Stimulated activated CD4-positive, alpha-beta T cell treated with anti-CD3 and anti-CD28 coated beads, Interleukin-1b, Interleukin-23, amount 100 ng/mL, for 1 hour (primary cell): ENCODE measurements at places on chromosomes 5 and 9.

DNA sequence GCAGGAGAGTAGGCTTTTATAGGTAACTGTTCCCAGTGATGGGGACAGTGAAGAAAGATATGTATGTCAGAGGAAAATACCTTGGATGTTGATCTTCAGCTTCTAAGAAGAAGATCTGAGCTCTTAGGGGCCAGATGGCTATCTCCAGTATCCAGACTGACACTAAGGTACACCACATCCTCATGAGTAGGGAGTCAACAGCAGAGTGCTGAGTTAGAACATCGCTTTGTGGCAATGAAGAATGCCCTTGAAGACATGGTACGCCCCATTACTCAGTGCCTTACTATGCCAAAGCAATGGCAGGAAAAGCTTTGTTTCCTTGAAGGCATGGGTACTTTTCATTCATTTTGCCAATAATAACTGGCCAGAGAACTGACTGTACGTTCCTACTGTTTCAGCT lies 263.7 kb downstream of the CEMIP2 start:
- no peak for DNase-seq

DNA sequence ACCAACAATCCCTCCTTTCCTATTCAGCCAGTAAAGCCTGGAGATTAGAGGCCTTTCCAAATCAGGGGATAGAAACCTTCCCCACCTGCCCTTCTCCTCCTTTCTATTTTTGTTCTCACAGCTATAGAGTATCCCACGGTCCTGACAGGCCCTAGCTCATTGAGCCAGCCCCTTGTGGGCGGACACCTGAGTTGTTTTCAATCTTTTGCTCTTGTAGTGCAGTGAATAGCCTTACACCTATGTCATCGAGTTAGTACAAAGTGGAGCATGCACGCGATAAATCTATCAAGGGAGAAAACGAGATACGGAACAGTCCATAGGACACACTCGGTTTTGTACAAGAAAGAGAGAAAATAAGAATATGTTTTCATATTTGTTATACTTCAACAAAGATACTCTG lies 77.2 kb downstream of the TSPAN17 start:
- no peak for DNase-seq

- no peak for DNase-seq
Observed at GRCh38 chr9:18274693-18275092, 199.3 kb upstream of the ADAMTSL1 start.

DNA sequence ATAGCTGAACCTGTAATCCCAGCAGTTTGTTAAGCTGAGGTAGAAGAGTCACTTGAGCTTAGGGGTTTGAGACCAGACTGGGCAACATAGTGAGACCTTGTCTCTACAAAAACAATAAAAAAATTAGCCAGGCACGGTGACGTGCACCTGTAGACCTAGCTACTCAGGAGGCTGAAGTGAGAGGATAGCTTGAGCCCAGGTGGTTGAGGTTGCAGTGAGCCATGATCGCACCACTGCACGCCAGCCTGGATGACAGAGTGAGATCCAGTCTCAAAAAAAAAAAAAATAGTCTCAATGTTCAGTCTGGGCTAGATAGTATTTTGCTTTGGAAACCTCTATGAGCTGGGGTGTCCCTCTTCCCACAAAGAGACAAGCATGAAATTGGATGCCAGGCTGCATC lies 51.9 kb upstream of the IQGAP2 start:
- no peak for DNase-seq

GRCh38 chr5:133274597-133274935 lies 222.8 kb downstream of the HSPA4 start:
- DNase-seq: no peak

- DNase-seq: no peak
Observed at GRCh38 chr9:137478962-137479861, 20.1 kb upstream of the NSMF start.

GRCh38 chr5:174532455-174533453 lies 191.6 kb upstream of the MSX2 start:
- DNase-seq: no peak

DNA sequence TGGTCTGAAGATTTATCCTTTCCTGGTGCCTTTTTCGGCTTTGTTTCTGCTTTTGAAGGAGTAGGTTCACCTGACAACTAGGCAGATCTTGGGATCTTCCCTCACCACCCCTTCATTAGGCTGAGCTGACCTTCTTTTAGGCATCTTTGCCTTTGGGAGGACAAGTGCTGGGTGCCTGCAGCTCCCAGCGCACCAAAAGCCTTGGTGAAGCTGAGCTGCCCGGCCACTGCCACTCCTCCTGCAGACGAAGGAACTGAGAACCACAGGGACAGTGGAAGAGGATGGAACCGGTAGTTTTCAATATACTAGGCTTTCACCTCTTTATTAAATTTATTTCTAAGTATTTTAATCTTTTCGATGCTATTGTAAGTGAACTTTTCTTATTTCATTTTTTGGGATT lies 16.8 kb upstream of the MARCOL start:
- no peak for DNase-seq

DNA sequence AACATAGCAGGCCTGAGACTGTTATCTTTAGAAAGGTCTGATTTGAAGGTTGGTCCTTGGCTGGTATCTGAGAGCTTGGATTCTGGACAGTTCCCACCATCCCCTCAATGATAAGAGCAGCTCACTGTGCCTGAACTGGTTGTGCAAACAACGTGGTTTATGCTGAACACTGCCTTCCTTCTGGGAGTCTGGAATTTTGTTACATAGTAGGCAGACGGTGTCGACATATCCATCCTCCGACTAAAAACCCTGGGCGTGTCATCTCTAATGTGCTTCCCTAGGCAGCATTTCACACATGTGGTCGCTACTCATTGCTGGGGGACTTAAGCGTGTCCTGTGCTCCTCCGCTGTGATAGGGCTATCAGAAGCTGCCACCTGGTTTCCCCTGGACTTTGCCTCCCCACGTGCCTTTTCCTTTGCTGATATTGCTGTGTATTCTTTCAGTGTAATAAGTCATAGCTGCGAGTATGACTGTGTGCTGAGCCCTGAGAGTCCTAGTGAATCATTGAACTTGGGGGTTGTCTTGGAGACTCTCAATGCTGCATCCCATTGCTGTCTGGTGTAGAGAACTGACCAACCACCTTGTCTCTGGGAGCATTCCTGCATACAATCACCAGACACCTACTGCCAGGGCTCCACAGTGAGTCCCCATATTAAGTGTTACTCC lies 119.1 kb upstream of the TBC1D2 start:
- no peak for DNase-seq

GRCh38 chr9:133999851-134000265 lies 7.7 kb upstream of the VAV2 start:
- no peak for DNase-seq

DNA sequence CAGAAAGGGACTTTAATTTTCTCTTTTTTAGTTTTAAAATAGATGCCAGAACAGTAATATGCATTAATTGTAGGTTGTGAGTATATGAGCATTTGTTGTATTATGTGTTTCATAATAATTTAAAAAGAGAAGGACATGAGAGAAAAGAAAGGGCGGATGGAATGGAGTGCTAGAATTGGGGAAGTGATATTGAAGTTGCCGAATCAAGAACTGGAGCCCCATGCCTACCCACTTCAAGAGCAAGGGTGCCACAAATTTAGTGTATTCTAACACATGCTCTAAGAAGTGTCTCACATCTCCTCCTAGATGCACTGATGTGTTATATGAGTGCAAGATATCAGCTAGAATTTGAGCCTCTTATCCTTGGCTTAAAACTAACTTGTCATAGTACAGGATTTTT lies 43.6 kb upstream of the FYB1 start:
- no peak for DNase-seq

GRCh38 chr5:79800979-79801827 lies 111.6 kb downstream of the CMYA5 start:
- no peak for DNase-seq

DNA sequence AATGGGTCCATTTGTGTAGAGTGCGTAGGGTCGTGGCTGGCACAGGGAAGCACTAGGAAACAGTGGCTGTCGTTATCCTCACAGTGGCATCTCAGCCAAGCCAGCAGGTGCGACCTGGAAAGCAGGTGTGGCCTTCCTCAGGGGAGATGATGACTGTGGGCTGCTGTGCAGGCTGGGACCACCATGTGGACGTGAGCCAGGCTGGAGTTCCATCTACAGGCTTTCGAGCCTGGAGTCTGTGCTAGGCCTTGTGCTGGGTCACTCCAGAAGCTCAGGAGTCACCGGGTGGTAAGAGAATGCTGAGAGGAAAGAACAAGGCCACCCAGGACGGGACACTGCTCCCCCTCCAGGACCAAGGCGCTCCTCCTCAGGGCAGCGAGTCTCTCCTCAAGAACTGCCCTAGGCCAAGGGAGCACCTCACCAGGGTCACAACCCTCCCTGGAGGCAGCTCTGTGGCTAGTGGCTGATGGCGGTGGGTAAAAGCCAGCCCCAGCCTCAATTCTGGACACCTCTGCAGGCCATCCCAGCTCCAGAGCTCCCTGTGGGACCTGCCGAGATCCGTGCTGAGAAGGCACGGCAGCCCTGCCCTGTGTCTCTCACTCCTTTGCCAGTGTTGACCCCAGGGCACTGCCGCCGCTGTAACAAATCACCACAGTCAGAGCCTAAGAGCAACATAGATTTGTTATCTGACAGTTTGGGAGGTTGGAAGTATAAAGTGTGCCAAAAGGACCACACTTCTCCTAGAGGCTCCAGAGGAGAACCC lies 36.0 kb downstream of the WHRN start:
- DNase-seq: no peak

- DNase-seq: no peak
Observed at GRCh38 chr9:31168161-31168560, 1216.3 kb upstream of the ACO1 start.

GRCh38 chr5:132687995-132688394 lies 14.2 kb downstream of the IL4 start:
- DNase-seq: no peak

DNA sequence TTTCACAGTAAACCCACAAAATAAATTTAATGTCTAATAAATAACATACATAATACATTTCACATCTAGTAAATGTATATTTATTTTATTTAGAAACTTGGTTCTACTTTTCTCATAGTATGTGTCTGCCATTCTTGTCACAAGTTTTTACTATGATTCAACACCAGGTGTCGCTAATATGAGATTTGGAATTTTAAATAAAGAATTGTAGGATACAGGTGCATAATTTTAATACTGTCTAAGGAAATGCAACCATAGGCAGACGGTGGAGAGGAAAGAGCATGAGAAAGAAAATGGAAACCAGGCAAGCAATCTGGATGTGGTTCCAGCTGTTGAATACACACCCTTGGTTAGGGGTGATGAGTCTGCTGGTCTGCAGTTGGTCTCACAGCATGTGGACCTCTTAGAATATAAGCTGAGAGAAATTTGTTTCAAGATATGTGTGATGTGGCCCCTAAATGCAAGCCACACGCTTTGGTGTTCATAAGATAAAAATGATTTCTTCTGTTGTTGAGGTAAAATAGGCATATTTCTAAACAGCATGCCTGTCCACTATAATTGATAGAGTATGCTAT lies 114.7 kb upstream of the TXNDC8 start:
- DNase-seq: no peak

- DNase-seq: no peak
Observed at GRCh38 chr5:170523830-170524229, 20.0 kb downstream of the KCNIP1 start.

- no peak for DNase-seq
Observed at GRCh38 chr9:102652471-102652870, 342.7 kb upstream of the CYLC2 start.

DNA sequence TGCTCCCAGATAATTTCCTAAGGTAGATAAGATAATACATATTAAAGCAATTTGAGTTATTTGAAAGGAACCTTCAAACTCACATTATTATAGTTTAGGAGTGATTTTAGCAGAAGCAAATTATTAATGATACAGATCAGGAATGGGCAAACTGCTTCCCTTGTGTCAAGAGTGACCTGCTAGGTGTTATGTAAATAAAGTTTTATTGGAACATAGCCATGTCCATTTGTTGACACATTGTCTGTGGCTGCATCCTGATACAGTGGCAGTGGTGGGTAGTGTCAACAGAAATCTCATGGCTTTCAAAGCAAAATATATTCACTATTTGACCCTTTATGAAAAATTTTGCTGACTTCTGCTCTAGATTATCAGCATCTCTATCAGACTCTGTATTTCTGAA lies 11.4 kb upstream of the BASP1 start:
- DNase-seq: no peak

DNA sequence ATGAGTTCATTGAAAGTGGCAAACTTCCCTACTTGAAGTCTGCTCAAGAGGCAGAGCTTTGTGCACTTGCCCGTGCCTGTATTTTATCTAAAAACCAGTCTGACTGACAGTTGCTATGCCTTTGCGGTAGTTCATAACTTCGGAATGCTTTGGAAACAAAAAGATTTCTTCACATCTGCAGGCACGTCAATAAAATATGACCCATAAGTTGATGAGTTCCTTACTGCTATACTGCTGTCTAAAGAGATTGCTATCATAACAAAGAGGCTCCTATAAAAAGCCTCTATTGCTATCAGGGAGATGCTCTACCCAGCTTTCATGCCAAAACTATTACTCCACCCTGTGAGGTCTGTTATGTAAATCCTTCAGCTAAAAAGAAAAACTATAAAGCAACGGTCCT lies 25.4 kb upstream of the RNF20 start:
- DNase-seq: no peak

DNA sequence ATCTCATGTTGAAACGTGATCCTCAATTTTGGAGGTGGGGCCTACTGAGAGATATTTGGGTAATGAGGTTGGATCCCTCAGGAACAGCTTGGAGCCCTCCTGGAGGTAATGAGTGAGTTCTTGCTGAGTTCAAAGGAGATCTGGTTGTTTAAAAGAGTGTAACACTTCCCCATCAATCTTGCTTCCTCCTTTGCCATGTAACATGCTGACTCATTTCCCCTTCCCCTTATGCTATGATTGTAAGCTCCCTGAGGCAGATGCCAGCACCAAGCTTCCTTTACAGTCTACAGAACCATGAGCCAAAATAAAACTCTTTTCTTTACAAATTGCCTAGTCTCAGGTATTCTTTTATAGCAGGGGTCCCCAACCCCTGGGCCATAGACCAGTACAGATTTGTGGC lies 352.3 kb downstream of the SLCO4C1 start:
- DNase-seq: no peak

DNA sequence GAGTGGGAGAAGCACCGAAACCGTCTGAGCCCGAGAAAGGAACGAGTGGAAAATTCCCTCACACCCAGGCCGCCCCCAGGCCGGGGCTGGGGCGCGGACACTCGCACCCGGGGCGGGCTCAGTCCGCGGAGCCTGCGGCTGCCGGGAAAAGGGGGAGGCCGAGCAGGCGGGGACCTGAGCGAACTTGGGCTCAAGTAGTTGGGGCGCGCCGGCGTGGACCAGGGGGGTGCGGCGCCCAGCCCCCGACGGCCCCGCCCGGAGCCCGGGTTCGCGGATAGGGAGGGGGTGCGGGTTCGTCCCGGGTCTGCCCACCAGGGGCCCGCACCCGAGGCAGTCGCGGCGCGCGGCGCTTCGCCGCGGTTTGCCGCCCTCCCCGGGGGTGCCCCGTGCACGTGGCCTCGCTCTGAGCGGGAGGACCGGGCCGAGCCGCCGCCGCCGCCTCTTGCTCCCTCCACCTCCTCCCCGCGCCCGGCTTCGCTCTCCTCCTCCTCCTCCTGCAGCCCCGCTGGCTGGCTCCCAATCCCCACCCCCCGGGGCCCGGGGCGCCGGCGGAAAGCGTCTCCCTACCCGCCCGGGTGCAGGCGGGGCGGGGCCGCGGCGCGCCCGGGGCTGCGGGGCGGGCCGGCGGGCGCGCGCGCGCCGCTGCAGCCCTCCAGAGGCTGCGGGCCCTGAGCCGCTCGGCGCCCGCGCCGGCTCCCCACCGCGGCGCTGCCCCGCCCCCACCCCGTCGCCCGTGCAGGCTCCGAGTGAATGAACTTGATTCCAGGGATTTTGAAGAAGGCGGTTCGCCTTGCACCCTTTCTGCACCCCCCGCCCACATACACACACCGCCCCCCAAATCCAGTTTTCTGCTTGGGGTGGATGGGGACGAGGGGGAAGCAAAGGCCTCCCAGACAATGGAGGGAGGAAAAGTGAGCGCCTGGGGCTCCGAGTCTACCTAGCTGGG lies 1.3 kb upstream of the NFIB start:
- no peak for DNase-seq
